ENCODE measurements at places on chromosomes 12 and 14.

- no peak for DNase-seq
Measured at GRCh38 chr12:115297445-115297844, 613.5 kb upstream of the TBX3 start.

- no peak for DNase-seq
Measured at GRCh38 chr12:132205271-132206045, 61.2 kb downstream of the NOC4L start.

- no peak for DNase-seq
Measured at GRCh38 chr14:77590845-77591485, 25.5 kb downstream of the SPTLC2 start.

DNA sequence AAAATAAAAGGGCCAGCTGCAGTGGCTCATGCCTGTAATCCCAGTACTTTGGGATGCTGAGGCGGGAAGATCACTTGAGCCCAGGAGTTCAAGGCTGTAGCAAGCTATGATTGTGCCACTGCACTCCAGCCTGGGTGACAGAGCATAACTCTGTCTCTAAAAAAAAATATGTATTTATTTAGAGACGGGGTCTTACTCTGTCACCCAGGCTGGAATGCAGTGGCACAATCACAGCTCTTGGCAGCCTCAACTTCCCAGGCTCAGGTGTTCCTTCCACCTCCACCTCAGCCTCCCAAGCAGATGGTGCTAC, 179.3 kb upstream of the ATF7IP start:
- DNase-seq, result no peak

- DNase-seq, result no peak
Measured at GRCh38 chr12:41067941-41068645, 120.0 kb upstream of the PDZRN4 start.

DNA sequence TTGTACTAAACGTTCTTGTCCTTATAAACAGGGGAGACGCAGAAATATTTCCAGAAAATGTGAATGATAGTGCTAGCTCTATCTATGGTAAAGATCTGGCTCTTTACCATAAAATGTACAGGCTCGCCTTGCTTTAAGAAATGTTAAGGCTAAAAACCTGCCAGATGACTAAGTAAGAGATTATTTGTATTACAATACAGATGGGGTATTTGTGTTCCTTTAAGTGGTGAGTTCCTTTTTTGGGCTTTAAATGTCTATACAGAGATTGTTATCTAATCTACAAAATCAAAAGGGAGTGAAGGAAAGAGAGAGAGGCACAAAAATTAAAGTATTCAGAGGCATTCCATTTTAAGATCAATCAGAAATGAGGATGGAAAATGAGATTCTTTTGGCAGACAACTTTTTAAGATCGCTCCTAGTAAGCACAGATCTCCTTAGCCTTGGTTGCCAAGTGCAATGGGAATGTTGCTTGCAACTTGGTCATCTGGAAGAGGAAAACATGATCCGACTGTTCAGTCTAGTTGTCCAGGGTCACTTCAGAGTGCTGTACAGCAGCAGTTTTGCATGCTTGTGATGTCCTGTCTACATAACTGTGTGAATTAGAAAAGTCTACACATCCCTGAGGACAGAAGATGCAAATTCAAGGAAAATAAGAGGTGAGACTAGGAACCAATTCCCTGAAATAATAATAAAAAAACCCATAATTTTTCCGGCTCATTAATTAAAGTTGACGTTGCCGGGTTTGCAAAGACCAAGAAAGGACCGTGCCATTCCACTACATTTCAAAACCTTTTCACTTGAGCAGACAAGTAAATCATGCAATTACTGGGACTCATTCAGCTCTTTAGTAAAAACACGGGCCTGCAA, 380.8 kb downstream of the EGLN3 start:
- peak; percentile 98 for DNase-seq

- DNase-seq, result no peak
Measured at GRCh38 chr12:15863984-15864383, 18.2 kb upstream of the STRAP start.

GRCh38 chr14:91300283-91300895, 55.9 kb upstream of the GPR68 start:
- DNase-seq, result no peak

DNA sequence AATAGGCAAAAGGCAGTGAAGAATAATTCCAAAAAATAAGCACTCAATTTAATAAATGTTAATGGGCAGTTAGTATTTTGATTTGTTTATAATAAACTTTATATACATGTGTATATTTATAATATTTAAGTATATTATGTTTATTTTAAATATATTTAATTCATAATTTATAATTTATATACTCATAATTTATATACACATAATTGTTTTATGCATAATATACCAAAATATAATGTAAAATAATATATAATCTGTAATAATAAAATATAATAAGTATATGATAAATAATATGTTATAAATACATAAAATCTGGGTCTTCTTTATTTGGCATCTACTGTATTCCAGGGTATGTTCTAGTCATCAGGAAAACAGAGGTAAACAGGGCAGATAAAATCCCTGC, 100.2 kb upstream of the ARID2 start:
- no peak for DNase-seq

DNA sequence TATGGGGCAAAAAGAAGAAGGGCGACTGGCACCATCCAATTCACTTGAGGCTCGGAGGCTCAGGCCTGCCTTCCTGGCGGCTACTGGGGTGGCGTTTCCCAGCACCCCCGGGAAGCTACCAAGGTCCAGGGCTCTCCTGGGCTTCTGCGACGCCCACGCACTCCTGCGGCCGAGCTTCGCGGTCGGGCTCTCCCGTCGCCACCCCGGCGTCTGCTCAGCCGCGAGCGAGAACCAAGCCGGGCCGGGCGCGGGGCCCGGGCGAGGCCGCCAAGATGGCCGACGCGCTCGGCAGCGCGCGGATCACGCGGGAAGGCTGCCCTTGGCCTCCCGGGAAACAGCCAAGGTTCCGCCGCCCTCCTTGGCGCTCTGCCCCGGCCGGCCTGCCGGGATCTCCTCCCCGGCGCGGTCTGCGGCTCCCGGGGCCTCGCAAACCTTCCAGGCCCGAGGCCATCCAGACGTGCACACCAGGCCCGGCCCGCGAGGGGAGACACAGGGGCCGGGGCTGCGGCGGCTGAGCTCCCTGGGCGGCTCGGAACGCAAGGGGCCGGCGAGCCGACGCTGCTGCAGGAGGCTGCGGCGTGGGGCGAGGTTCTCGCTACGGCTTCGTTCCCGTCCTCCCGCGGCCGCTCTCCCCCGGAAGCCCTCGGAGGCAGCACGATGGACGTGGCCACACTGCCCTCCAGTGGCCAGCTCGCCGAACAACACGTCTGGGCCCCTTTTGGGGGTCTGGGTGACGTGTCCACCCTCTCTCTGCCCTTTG, 23.5 kb upstream of the ZFP36L1 start:
- peak; percentile 74 for DNase-seq

DNA sequence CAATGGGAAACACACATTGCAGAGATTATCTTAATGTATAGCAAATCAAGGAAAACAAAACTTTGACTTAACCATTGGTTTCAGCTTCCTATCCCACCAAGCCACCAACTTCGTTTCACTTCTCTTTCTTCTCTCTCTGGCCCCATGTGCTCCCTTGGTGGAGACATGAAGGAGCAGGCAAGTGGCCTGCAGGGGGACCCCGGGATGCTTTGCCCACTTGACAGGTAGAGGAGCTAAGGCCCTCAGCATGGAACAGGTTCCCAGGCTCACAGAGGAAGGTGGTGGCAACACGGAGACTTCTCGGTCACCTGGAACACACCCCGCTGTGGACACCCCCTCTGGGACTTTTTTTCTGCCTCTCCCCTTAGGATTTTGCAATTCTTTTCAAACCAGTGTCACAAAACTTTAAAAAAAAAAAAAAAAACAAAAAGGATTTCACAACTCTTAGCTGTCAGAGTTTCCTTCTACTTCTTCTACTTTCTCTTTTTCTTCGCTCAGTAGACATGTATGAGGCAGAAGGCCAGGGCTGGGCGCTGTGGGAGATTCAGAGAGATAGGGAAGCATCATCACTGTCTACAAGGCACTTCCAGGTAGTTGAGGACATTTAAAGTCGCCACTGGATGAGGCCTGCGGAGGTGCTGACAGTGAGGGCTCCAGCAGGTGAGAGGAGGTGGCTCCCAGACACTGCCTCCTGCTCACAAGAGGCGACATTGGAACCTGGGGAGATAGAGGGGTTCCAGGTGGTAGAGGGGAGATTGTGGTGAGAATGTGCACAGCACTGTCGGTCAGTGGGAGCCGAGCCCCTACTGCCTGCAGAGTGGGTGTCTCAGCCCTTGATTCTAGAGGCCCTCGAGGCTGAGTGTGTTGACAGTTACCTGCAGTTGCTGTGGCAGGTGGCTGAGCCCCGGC, 119.6 kb downstream of the GCH1 start:
- DNase-seq, result no peak

GRCh38 chr12:53057816-53058500, 8.1 kb downstream of the TNS2 start:
- DNase-seq, result no peak

DNA sequence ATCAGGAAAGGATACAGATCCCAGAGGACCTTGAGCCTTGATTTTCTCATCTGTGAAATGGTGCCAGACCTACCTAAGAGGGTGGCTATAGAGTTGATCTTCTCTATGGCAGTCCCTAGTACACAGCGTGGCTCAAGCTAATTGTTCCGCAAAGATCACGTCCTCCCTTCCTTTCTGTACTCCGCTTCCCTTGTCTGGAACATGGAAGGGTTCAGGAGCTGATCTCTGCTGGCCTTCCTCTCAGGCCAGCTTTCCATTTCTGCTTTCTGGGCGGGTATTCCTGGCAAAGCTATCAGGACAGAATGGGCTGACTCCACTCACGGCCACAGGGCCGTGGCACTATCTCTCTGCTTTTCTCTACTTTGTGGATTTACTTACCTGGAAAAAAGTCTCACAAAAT, 6.5 kb downstream of the CAMKK2 start:
- DNase-seq, result no peak

- DNase-seq, result no peak
Measured at GRCh38 chr14:102917056-102917385, 5.4 kb upstream of the AMN start.

DNA sequence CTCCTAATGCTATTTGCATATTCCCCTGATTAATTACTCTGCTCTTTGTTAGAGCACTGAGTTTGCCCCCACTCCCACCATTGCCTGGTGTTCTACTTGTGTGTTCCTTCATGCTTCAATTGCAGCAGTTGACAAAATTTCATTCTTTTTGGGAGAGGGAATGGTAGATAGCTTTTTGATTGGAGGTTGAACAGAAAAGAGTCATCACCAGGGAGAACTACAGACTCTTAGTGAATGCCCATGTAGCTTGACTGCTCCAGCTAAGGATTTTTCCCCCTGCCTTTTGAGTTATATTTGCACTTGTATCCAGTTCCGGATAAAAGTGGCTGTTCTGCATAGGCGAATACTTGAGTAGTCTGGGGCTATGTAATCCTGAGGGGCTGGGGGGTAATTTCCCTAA, 183.9 kb downstream of the ETNK1 start:
- DNase-seq, result no peak

GRCh38 chr12:44510510-44510909, 365.6 kb downstream of the NELL2 start:
- DNase-seq, result no peak

- no peak for DNase-seq
Measured at GRCh38 chr12:11178250-11178649, 7.3 kb downstream of the SMIM10L1 start.

- DNase-seq, result peak; percentile 58
Measured at GRCh38 chr14:32203928-32204357, 874 bp upstream of the RNU6-8 start.

DNA sequence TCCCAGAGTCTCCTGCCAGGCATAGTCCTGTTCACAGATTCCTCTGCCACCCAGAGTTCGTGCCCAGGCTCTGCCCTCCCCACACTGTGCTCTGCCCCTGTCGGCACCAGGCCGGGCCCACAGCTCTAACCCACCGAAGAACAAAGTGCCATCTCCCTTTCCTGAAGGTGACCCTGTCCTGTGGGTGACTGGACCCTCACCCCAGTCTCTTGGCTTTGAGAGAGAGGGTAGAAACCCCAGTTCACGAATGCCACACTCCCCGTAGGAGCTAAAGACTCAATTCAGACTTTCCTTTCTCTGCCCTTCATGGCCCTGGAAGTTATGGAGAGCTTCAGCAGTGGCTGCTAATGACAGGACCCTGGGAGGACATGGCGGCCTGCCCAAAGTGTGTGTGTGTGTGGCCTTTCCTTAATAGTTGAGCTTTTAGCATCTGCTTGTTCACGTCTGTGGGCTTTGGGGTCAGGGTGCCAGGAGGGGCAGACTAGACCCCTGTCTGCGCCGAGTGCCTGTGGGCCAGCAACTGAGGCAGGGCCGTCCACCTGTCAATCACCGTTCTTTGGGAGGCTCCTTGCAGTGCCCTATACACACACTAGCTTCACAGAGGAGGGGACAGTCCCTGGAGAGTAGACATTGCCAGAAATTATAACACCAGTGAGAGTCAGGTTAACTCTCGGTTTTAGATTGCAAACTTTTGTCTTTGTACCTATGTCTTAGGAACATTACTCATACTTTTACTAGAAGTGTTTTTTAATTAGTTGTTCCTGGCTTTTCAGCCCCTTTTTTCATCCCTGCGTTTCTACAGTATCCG, 84.6 kb upstream of the DYNC1H1 start:
- DNase-seq, result no peak

GRCh38 chr14:99909513-99910064, 116.4 kb downstream of the EML1 start:
- no peak for DNase-seq

- no peak for DNase-seq
Measured at GRCh38 chr14:81028461-81028860, 73.0 kb downstream of the TSHR start.

DNA sequence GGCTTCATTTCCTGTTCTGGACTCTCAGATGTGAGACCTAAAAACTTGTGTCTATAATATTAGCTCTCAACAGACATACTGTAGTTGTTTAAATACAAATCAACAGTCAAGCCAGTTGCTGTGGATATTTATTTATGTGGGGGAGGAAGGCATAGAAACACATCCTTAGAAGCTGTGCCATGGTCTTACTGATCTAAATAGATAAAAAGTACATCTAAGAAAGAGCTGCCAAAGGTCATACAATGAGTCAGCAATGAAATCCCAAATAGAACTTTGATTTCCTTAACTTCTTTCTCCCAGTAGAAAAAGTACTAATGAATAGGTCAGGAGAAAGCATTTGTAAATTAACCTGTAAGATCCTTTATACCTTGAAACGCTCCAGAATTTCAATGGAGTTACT, 185.1 kb downstream of the AKAP6 start:
- no peak for DNase-seq

- DNase-seq, result no peak
Measured at GRCh38 chr12:88299567-88300101, 157.5 kb downstream of the TMTC3 start.
